GM23248 (cell line): ENCODE measurements at places on chromosomes 13 and 19. TPM values are rescaled to one million over a fixed set of nuclear protein-coding genes. Genes with fewer than 3 reads are reported as not detected.

- no peak for DNase-seq
Measured at GRCh38 chr13:91482427-91482826, 84.0 kb downstream of the GPC5 start.

DNA sequence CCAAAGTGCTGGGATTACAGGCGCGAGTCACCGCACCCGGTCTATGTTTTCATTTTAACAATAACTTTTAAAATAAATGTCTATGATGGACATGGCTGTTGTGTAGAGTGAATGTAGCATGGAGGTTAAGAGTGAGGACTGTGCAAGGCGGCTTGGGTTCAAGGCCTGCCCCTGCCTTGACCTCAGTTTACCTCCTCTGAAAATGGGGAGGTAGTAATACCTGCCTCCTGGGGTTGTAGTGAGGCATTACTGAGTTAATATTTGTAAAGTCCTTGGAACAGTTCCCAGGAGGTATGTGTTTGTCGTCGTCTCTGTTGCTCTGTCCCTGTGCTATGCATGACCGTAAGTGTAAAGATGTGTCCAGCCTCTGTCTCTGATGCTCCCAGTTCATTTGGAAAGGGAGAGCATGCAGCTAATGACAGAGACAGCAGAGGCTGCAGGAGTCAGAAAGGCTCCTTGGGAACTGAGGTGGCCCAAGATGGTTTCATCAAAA is 9.4 kb downstream of the GARRE1 start:
- no peak for DNase-seq

The CD37 gene
- not detected in 2 replicates for total RNA-seq

The SEMA6B gene
- not detected in 2 replicates for total RNA-seq

The LGALS7B gene
- not detected in 2 replicates for total RNA-seq
